Activated CD8-positive, alpha-beta memory T cell treated with anti-CD3 and anti-CD28 coated beads for 1 hour (primary cell): ENCODE measurements at places on chromosomes 6 and 20.

DNA sequence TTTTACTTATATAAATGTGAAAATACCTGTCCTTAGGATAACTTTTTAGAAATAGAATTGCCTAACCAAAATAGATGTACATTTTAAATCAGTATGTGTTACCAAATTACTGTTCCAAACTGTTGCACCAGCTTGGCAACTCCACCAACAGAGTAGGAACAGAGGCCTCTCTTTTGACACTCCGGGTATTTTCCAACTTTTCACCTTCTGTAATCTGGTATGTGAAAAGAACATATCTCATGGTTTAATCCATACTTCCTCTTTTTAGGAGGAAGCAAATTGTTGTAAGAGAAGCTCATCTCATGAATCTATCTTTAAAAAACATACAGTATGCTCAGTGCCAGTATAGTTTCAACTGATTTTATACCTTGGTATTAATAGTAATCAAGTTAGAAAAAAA lies 24.9 kb downstream of the RNF144B start:
- no peak for DNase-seq

GRCh38 chr20:13101706-13102105 lies 92.9 kb downstream of the SPTLC3 start:
- no peak for DNase-seq

DNA sequence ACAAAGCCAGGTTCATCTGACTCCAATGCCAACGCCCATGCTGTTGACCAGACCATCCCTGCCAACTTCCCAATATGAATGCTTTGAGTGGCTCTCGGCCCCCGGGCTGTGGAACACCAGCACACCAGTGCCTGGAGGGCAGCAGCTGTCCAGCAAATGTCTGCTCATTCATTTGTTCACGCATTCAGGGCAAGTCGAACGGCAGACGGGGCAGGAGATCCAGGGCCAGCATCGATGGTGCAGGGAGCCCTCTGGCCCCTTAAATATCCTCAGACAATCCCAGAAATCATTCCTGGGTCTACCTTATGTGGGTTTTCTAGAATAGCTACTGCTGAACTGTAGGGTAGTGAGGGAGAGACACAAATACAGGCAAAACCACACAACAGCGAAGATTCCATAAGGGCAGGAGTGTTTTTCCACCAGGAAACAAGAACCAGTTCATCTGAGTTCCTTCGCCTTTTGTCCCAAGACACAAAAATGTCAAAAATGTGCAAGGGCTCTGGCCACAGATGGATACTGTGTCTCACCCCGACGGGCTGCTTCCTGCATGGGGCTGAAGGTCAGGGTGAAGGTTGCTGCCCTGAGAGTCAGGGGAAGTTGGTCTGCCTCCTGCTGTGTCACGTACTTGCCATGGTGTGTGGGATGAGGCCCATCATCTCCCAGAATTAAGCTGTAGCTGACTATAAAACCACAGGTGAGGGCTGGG lies 15.5 kb downstream of the RIPOR3 start:
- DNase-seq = no peak

GRCh38 chr6:112986321-112986720 lies 639.2 kb downstream of the RFPL4B start:
- DNase-seq = no peak

- DNase-seq = no peak
Observed at GRCh38 chr6:137999815-138000214, 107.4 kb downstream of the PERP start.

DNA sequence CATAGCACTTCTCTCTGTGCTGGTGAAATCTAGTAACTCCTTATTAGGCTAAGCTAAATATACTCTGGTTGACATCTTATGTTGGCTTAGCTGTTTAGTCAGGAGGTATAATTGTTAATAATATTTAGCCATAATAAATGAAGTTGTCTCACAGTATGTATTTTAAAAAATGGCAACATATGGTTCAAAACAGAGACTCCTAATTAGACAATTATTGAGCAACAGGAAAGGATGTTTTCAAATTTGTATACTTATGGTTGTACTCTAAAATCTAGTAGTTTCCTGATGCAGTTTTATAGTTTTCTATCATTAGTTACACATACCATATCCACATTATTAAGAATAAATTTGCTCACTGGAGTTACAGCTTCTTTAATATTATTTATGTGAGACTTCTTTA lies 150.2 kb downstream of the BCKDHB start:
- DNase-seq = no peak

GRCh38 chr6:110652520-110652919 lies 162.7 kb downstream of the CDK19 start:
- no peak for DNase-seq

DNA sequence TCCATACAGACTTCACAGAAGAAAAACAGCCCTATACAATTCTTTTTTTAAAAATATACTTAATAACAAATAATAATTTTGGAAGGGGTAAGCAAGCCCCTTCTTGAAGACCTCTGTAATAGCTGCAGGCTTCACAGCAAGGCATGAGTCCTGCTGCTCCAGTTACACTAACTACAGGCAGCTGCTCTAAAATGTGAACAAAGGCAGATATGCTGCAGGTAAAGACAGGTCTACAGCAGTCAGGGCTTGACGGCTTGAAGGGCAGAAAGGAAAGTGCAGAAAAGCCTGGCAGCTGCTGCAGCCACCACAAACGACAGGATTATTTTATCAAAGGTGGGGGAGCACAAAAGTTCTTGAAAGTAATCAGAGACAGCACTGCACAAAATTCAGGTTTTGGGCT lies 11.3 kb downstream of the FAXC start:
- DNase-seq = no peak

DNA sequence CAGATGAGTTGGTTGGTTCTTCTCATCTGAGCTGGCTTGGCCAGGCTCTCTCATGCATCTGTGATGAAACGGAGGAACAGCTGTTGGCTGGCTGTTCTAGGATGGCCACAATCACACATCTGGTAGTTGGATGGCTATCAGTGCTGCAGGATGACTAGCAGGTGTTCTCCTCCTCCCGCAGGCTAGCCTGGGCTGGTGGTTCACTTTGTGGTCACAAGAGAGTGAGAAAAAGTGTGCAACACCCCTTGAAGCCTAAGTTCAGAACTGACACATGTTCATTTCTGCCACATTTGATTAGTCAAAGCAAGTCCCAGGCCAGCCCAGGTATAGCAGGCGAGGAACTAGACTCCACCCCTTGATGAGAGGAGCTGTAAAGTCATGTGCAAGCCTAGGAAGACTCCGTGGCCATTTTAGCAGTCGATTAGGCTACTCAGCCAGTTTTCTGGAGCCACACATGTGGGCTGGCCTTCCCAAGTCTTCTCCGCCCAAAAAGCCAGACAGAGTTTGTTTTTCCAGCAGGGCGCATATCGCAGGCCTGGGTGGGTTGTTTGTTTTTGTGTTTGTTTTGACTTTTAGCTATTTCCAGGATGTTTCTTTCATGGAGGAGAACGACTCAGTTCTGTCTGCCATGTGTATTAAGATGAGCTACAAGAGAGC lies 120.8 kb downstream of the ISM1 start:
- DNase-seq = no peak

DNA sequence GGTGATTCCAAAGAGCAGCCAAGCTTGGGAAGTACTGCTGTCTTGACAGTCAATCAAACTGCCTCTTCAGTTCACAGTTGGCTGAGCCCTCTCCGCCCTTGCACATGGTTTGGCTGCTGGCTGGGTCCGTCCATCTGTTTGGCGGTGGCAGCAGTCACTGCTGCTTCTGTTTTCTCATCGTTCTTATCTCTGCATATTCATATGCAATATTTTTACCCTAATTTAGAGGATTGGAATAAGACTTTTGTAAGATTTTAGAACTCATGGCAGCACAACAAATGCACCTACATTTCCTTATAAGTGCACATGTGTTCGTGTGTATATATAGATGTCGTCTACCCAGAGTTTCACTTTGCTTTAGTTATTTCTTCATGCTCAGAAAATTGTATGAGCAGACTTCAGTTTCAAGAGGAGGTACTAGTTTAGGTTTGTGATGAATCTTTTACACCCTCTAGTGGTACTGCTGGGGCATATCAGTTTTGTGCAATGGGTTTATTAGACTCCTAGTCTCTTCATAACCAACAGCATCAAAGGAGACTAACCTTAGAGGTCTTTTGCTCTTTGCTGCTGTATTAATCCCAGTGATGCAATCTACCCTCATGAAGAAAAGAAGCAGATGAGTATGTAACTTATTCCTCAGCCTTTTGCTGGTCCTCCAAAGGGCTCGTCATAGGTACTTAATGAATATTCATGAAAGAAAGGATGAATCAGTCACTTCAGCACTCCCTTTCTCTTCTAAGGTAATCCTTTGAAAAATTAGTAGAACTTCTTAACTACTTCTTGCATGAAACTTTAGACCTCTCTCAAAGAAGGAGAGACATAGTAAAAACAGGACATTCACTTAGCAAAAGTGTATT lies 44.3 kb downstream of the KHDC1L start:
- no peak for DNase-seq

DNA sequence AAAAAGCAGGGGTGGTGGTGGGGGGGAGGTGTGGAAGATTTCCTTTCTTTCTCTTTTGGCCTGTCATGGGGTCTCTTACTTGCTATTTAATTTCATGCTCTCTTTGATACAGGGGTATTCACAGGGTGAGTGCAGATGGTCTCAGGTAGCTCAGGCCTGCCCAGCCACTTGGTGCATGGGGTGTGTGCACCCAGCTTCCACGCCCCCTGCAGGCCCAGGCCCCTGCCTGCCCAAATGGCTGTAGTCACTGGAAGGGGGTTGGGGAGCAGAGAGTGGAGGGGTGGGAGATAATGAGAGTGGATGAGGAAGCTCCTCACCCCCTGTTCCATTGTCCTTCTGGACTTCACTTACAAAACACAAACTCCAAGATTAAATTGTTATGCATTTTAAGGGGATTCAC lies 133.6 kb upstream of the SGK1 start:
- DNase-seq = no peak

- no peak for DNase-seq
Observed at GRCh38 chr6:583635-584034, 73.3 kb downstream of the HUS1B start.

GRCh38 chr6:164021589-164022250 lies 607.2 kb downstream of the QKI start:
- no peak for DNase-seq

- DNase-seq = no peak
Observed at GRCh38 chr20:50224531-50225255, 34.1 kb downstream of the CEBPB start.

GRCh38 chr6:127136786-127137185 lies 18.3 kb downstream of the RSPO3 start:
- DNase-seq = no peak

DNA sequence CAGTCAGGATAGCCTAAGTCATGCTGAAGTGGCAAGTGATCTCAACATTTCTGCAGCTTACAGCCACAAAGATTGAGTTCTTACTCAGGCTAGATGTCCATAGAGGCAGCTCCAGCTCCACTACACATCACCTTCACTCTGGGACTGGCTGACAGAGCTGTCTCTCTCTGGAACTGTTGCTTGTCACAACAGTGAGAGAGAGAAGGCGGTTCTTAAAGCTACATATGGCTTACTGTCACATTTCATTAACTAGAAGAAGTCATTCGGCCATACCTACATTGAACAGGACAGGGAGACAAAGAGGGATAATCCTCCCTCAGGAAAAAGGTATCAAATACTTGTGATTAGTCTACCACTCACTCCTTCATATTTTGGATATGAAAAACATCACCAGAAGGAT lies 914.9 kb upstream of the FLRT3 start:
- DNase-seq = no peak

- no peak for DNase-seq
Observed at GRCh38 chr20:33131949-33132473, 35.9 kb upstream of the BPIFA2 start.

DNA sequence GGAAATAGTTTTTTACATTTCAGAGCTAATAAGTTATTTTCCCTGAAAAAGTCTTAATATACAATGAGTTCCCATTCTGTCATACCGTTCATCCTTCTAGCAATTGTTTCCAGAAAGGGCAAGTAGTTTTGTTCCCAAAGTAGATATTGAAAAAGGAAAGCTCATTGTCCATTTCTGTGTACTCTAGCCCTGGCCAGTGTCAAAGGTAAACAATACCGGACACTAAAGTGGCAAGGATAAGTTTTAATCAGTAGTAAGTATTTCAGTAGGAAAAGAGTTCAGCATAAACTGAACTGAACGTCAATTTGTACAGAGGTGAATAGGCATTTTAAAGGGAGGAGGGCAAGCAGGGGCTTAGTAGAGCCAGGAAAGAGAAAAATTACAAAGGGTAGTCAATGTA lies 43.5 kb upstream of the CALHM6 start:
- no peak for DNase-seq

- DNase-seq = no peak
Observed at GRCh38 chr6:160347259-160348222, 637 bp upstream of the SLC22A3 start.

DNA sequence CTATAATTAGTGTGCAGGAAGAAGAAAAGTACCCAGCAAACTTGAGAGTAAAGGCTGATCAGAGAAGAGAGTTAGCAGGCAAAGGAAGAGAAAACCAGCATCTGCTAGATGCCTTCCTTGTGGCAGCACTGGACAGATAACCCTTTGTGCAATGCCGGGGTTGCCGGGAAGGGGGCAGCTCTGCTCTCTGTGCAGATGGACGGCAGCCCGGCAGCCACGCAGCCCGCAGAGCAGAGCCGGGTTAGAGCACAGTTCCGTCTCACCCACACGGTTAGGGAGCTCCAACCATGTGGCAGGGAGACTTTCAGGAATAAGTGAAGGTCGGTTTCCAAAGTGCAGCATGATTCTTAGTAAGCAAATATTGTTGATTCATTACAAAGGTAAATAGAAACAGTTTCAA lies 80.0 kb upstream of the RPS6KA2 start:
- no peak for DNase-seq

DNA sequence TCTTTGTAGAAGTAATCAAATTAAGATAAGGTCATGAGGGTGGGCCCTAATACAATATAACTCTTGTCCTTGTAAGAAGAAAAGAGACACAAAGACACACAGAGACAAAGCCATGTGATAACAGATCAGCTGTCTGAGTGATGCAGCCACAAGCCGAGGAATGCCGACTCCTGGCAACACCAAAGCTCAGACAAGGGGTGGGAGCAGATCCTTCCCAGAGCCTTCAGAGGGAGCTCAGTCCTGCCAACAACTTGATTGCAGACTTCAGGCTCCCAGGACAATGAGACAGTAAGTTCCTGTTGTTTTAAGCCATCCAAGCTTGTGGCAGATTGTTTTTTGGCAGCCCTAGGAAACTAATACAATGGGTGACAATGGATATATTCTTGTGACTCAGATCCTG lies 325.0 kb upstream of the AGPAT4 start:
- no peak for DNase-seq

DNA sequence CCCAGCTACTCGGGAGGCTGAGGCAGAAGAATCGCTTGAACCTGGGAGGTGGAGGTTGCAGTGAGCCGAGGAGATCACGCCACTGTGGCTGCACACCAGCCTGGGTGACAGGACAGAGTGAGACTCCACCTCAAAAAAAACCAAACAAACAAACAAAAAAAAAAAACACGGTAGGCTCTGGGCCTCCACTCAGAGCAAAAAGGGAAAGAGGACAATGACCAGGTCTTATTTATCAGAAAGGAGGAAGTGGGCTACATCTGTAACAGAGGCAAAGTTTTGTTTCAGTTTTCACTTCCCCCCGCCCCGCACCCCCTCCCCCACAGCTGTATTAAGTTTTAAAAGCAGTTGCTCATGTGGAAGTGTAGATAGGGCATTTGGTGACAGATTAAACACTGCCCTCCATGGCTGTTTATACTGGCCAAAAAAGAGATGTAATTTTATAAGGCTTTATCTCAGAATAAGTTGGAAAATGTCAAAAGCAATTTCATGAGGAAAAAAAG lies 114.6 kb downstream of the RCAN2 start:
- DNase-seq = no peak
